Calu3 (cell line): ENCODE measurements at places on chromosomes 1 and 21.

GRCh38 chr1:203316626-203317093 lies 11.3 kb downstream of the BTG2 start:
- no peak overlapping the region for H3K4me3 ChIP-seq
- DNase-seq: no peak
- H3K27ac ChIP-seq: no peak overlapping the region
- no peaks in the 10 kb centered on the region for H3K36me3 ChIP-seq
- peaks cover 56% of the 10 kb centered on the region for H3K27me3 ChIP-seq

- no peak overlapping the region for H3K27ac ChIP-seq
- no peak overlapping the region for H3K4me3 ChIP-seq
- peak; percentile 94 for DNase-seq
- H3K27me3 ChIP-seq: peaks cover 8% of the 10 kb centered on the region
- no peaks in the 10 kb centered on the region for H3K36me3 ChIP-seq
- H3K4me1 ChIP-seq: peaks cover 6% of the 10 kb centered on the region
These were observed 90.8 kb downstream of the ZP4 start for GRCh38 chr1:237799762-237800474.

DNA sequence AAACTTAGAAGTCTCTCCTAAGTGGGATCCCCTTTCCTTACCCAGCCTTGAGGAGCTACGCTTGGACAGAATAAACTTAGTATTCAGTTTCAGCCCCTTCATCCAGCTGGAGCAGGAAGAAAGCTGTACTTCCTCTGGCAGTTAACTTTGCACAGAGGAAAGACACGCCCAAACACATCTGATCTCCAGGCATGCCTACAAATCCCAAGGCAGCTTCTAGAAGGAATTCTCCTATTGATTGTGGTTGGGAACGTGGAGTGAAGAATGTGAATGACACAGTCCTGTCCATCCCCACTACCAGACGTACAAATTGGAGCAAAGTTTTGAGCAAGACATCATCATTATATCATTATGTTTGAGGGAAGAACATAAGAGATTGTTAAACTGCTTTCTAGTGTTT lies 6.6 kb upstream of the AK4 start:
- H3K27me3 ChIP-seq: no peaks in the 10 kb centered on the region
- H3K36me3 ChIP-seq: peaks cover 4% of the 10 kb centered on the region
- H3K4me3 ChIP-seq: no peak overlapping the region
- no peak overlapping the region for H3K27ac ChIP-seq

DNA sequence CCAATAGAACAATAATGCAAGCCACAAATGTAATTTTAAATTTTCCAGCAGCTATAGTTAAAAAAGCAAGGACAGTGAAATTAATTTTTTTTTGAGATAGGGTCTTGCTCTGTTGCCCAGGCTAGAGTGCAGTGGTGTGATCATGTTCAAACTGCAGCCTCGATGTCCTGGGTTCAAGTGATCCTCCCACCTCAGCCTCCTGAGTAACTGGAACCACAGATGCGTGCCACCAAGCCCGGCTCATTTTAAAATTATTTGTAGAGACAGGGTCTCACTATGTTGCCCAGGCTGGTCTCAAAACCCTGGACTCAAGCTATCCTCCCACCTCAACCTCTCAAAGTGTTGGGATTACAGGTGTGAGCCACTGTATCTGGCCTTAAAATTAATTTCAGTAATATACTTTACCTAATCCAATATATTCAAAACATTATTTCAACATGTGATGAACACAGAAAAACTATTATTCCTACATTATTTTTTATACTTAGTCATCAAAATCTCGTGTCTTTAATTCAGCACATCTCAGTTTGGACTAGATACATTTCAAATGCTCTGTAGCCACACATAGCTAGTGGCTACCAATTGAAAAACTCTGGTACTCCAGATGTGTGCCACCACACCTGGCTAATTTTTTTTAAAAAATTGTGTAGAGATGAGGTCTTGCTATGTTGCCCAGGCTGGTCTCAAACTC lies 10.8 kb upstream of the ID3 start:
- H3K4me1 ChIP-seq: peaks cover 17% of the 10 kb centered on the region
- H3K36me3 ChIP-seq: peaks cover 6% of the 10 kb centered on the region
- H3K27me3 ChIP-seq: peaks cover 15% of the 10 kb centered on the region
- no peak for DNase-seq
- no peak overlapping the region for H3K27ac ChIP-seq

DNA sequence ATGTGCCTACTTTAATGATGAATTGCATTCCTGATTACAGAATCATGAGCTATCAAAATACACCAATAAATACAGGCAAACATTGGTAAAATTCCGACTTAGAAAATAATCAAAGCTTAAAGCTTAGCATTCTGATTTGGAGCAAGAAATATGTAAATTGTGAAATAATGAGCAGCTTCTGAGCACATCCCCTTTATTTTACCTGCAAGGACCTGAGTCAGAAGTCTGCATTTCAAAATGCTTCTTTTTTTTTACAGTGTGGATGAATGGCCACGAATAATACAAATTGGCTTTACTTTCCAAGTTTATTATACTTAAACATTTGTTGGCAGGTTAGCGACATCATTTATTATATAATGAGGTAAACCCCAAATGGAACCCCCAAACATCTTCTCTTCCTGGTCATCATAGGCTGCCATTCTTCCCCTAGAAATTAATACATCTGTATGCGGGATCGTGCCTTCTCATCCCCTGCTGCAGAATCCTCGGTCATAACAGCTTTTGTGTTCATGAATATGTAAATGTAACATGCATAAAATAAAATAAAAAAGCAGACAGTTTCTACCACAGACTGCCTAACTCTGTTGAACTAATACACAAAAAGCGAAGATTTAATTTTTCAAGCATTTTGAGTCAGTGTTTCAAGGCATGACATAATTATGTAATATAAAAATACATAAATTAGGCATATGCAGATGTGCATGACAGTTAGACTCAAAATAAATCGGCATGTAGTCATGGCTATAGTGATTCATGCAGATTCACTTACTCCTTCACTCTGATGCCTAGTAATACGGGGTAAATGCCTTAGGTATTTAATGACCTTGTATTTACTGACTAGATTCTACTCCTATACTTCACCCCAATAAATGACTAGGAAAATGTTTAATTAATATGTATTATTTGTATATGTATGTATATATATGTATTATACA lies 339.7 kb downstream of the USP25 start:
- no peaks in the 10 kb centered on the region for H3K36me3 ChIP-seq
- DNase-seq: no peak
- H3K4me1 ChIP-seq: no peaks in the 10 kb centered on the region
- no peak overlapping the region for H3K4me3 ChIP-seq
- H3K27ac ChIP-seq: no peak overlapping the region

GRCh38 chr1:41379738-41380130 lies 18.5 kb downstream of the FOXO6 start:
- no peak for DNase-seq
- no peak overlapping the region for H3K27ac ChIP-seq
- H3K4me3 ChIP-seq: no peak overlapping the region
- peaks cover 13% of the 10 kb centered on the region for H3K4me1 ChIP-seq
- peaks cover 19% of the 10 kb centered on the region for H3K36me3 ChIP-seq
- H3K27me3 ChIP-seq: peaks cover 56% of the 10 kb centered on the region

DNA sequence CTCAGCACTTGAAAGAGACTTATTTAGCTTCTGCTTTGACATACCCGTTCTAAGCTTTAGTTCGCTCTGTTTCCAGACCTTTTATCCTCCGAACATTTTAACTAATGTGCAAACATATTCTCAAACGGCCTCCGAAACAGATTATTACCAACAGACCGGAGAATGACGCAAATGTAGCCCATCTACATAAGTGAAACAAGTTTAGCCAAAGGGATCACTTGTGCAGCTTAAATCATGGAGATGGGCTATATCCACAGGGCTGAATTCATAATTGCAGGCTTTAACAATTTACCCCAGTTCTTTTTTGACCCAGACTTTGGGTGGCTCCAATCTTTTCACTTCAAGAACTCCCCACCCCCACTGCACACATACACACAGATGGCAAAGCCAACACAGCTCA lies 119.7 kb downstream of the KCNH1 start:
- no peaks in the 10 kb centered on the region for H3K27me3 ChIP-seq
- no peaks in the 10 kb centered on the region for H3K36me3 ChIP-seq
- no peak overlapping the region for H3K4me3 ChIP-seq

DNA sequence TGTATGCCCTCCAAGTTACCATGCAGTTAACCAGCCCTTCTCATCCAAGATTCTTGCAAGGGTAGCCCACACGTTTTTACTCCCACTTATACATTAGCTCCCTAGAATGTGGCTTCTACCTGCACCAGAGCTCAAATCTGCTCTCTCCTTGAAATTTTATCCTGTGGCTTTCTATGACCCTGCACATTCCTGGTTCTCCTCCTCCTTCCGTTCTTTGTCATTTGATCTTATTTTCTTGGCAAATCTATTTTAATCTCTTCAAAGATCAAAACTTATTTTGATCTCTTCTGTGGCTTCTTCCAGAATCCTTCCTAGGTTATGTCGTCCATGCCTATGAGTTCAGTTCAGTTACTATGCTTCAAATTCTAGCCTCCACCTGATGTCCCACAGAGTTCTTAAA lies 115.6 kb upstream of the GUCA2B start:
- H3K4me1 ChIP-seq: peaks cover 19% of the 10 kb centered on the region
- peaks cover 22% of the 10 kb centered on the region for H3K36me3 ChIP-seq
- DNase-seq: no peak
- H3K4me3 ChIP-seq: no peak overlapping the region
- H3K27me3 ChIP-seq: no peaks in the 10 kb centered on the region
- no peak overlapping the region for H3K27ac ChIP-seq

GRCh38 chr1:180270530-180271271 lies 40.6 kb downstream of the LHX4 start:
- H3K4me1 ChIP-seq: peaks cover 13% of the 10 kb centered on the region
- peaks cover 22% of the 10 kb centered on the region for H3K36me3 ChIP-seq
- H3K4me3 ChIP-seq: no peak overlapping the region

DNA sequence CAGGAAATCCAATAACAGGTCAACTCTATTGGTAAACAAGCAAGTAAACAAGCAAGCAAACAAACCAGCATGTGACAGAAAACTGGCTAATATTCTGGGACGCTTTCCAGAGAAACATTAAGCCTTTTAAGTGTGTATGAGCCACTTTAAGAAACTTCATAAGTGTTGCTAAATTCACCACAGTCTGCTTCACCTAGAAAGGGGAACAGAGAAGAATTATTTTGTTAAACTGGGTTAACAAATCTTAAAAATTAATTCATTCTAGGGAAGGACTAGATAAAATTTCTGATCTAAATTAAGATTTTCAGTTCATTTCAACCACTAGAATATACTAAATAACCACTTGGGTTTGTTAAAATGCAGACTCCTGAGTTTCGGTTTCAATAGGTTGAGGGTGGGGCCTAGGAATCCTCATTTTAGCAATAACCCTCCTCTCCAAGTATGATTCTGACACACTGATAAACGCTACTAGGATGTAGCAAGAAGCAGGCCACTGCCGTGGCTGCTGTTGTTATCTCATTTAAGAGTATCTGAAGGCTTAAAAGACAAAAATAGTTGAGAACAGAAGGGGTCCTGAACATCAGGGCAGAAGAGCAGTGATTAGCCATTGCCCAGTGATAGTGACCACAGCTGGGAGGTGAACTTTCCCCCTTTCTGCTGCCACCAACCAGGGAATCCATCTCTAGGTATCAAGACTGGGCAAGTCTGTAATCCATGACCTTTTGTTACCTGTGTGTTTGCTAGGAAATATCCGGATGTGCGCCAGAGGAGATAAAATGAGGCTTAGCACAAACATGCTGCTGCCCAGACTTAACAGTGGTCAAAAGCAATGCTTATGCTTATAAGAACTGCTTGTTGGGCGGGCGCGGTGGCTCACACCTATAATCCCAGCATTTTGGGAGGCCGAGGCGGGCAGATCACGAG lies 11.2 kb downstream of the CREG1 start:
- peaks cover 14% of the 10 kb centered on the region for H3K4me1 ChIP-seq
- no peak for DNase-seq
- peaks cover 5% of the 10 kb centered on the region for H3K36me3 ChIP-seq
- H3K4me3 ChIP-seq: no peak overlapping the region
- no peaks in the 10 kb centered on the region for H3K27me3 ChIP-seq

- H3K27ac ChIP-seq: no peak overlapping the region
- peak; percentile 90 for DNase-seq
- H3K36me3 ChIP-seq: peaks cover 9% of the 10 kb centered on the region
- H3K27me3 ChIP-seq: no peaks in the 10 kb centered on the region
- peak overlapping the region; percentile 72 for H3K4me3 ChIP-seq
These were observed 16.5 kb downstream of the ACOT11 start for GRCh38 chr1:54564312-54565112.

DNA sequence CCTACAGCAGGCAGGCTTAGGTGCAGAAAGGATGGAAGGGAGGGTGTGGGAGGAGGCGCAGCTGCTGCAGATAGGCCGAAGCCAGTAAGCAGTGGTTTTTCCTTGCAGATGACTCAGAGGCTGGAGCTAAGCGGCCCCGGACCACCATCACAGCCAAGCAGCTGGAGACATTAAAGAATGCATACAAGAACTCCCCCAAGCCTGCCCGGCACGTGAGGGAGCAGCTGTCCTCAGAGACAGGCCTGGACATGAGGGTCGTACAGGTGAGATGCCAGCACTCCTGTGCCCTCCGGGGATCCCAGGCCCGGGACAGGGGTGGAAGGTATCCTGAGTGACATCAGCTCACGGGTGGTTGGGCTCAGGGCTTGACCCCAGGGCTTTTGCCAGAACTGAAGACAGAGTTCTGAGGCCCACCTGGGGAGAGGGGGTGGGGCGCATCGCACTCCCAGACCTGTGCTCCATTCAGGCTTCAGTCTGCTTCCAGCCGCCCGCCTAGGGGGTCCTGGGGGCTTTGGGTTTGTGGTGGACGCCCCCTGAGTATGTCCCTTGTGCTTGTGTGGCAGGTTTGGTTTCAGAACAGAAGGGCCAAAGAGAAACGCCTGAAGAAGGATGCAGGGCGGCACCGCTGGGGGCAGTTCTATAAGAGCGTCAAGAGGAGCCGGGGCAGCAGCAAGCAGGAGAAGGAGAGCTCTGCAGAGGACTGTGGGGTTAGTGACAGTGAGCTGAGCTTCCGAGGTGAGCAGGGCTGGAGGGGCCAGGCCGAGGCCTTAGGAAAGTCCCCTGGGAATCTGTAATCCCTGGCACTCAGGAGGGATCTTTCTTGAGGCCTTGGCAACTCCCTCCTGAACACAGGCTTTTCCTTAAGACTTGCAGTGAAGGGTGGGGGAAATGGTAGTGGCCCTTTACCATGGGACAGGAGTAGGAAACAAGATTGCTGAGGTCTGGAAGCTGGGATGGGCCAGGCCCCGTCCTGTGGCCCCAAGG lies 41.5 kb downstream of the LHX4 start:
- no peak overlapping the region for H3K4me3 ChIP-seq
- peaks cover 22% of the 10 kb centered on the region for H3K36me3 ChIP-seq
- no peak overlapping the region for H3K27ac ChIP-seq

DNA sequence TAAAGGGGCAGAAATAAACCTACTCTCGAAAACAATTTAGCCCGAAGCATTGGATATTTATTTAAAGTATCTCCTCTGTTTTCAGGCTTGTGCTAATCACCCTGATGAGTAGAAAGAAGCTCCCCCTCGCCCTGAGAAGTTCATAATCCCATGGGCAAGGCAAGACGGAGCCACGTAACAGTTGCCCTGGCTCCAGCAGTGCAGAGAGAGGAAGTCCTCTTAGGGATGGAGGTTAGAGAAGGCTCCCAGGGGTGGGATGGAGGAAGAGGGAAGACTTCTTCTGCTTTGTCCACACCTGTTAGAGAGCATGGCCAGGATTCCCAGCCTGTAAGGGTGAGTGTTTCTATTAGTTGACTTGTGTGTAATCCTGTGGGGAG lies 3.4 kb upstream of the GPR25 start:
- H3K27me3 ChIP-seq: no peaks in the 10 kb centered on the region
- H3K4me1 ChIP-seq: no peaks in the 10 kb centered on the region
- H3K36me3 ChIP-seq: peaks cover 5% of the 10 kb centered on the region
- H3K27ac ChIP-seq: no peak overlapping the region
